ENCODE measurements at places on chromosomes 1 and 21.

DNA sequence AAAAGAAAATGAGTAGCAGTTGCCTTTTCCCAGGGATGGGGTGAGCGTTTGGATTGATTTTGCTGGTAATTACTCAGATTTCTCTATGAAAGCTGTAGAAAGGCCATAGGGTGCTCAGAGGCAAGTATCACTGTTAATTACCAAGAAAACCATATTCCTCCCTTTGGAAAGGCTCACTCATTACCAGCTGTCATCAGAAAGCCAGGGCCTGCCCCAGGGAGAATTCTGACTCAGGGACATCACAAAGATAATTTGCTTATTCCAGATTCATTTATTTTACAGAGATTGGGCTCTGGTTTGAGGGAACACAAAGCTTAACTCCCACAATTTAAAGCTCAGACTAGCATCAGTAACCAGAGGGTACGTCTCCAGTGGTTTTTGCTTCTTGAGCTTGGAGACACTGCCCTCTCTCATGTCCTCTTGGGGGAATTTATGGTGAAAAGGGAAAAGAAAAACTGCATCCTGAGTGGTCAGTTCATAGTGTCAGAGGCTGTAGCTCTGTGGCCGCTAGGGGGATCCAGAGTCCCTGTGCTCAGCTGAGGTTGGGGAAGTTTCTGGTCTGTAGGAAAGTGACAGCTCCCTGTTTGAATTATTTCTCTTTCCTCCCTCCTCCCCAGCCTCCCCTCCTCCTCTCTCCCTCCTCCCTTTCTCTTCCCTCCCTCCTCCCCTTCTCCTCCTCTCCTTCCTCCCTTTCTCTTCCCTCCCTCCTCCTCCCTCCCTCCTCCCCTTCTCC lies 204.3 kb downstream of the KCNJ6 start:
- peak; percentile 87 for DNase-seq

DNA sequence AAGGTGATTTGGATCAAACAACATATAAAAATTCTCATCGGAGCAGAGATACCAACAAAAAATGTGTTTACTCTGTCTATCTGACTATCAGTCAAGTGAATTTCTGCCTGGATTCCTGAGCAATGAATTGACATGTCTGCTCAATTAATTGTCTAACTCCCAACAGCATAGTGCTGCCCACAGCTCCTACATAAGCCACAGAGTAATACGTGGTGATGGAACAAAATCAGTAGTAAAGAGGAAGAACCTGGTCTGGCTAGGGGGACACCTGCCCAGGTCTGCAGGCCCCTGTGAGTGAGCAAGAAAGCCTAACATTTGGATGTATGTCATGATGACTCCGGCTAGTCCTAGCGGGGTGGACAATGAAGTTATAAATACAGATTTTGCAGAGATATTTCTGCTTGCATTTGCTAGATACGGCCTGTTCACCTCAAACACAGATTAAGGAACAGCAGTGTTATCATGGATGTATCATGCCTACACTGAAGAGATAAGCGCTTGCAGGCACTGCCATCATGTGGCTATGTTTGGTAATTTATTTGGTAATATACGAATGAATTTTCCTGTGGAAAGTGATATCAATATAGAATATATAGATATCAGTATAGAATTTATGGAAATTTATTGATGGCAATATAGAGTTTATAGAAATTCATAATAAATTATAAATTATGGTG lies 69.6 kb upstream of the LRRC8B start:
- DNase-seq: peak; percentile 60

GRCh38 chr1:222009105-222009730 lies 267.3 kb upstream of the DUSP10 start:
- DNase-seq: peak; percentile 61

DNA sequence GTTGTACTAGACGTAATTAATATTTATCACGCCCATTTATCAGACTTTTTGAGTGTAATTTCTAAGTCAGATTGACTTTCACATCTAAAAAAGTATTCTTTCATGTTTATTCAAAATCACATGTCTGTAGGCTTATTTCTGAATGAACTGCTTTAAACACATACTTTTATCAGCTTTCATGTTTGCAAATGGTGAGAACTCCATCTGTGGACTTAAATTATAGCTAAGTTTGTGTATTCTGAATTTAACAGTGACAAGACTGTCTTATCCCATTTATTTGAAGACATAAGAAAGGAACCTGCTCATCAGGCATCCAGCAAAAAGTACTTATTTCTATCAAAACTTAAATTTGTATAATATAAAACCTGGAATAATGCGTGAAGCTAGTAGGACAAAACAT lies 69.3 kb downstream of the DENND1B start:
- no peak for DNase-seq

- no peak for DNase-seq
Measured at GRCh38 chr1:200890027-200890426, 4.7 kb upstream of the INAVA start.

DNA sequence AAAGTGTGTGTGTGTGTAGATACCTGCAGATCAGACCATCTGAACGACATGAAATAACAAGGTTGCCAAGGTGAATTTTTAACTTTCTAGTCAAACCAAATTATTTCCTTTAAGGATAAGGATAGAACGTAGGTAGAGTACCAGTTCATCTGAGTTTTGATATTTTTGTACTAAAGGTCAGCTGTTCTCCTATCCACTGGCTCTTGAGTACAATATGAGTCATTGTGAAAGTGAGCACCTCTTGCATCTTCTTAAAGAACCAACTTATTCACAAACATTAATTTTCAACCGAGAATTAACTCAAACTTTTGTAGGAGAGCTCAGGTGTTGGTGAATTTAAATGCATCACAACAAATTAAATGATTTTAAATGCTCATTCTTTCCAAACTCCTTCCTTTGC lies 71.5 kb downstream of the IFI44 start:
- no peak for DNase-seq

- no peak for DNase-seq
Measured at GRCh38 chr1:8211251-8211882, 106.5 kb upstream of the SLC45A1 start.

DNA sequence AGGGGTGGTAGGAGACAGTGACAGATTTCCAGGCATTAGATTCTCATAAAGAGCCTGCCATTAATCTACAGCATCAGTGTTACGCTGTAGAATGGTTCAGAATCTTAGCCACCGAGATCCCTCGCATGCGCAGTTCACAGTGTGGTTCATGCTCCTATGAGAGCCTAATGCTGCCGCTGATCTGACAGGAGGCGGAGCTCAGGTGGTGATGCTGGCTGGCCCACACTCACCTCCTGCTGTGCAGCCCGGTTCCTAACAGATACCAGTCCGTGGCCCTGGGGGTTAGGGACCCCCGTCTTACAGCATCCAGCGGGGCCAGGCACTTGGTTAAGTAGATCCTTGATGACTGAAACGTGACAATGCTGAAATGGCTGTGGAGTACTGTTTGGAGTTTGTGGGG lies 163.6 kb upstream of the C1orf21 start:
- DNase-seq: peak; percentile 41

GRCh38 chr1:184036517-184036949 lies 995 bp downstream of the COLGALT2 start:
- peak; percentile 72 for DNase-seq

- DNase-seq: no peak
Measured at GRCh38 chr1:74427681-74428080, 84.7 kb downstream of the LRRC53 start.

- DNase-seq: no peak
Measured at GRCh38 chr21:39525129-39525528, 73.4 kb downstream of the SH3BGR start.

DNA sequence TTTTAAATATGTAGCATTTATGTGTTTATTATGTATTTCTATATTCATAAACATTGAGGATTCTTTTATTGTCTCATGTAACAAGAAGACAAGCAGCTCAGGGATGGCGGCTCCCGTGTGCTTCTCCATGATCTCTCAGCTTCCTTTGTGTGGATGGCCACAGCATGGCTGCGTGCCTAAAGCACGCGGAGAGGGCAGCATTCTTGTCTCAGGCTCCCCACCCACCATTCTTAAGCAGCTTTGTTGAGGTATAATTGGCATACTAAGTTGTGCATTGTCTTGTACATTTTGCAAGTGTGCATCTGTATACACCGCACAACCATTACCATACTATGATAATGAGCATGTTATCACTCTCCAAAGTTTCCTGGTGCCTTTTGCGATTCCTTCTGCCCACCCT lies 81.6 kb downstream of the CAMTA1 start:
- DNase-seq: no peak

GRCh38 chr1:203325026-203325417 lies 19.7 kb downstream of the BTG2 start:
- DNase-seq: peak; percentile 19

DNA sequence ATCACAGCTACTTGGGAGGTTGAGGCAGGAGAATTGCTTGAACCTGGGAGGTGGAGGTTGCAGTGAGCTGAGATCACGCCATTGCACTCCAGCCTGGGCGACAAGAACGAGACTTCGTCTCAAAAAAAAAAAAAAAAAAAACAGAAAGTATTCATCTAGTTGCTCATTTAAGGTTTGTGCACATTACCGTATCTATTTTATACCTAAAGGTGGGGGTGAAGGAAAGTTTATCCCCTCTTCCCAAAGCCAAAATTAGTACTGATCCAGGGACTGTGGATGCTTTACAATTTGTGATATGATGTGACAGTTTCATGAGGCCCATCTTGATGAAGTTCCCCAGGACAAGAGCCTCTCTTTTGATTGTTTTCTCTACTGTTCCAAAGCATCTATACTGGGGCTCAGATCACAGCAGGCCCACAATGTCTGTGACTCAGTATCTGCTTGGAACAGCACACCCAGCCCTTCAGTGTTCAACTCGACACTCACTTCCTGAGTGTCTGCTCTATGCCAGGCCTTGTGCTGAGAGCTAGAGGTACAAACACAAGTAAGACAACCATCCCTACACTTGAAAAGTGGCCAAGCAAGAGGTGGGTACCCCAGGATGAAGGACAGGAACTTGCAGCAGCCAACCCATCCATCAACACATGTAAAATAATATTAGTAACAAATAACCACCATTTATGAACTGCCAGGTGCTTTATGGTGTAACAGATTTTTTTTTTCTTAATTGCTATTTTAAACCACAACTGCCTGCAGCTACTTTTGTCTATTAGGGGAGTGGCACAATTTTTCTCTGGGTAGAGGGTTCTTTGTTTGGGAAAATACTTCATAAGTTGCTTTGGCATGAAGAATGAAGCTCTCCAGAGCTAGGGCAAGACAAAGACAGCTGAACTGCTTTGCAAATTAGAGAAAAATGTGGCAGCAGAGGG lies 29.0 kb upstream of the KHDRBS1 start:
- no peak for DNase-seq

GRCh38 chr1:62869217-62869754 lies 85.4 kb downstream of the ATG4C start:
- no peak for DNase-seq

- DNase-seq: no peak
Measured at GRCh38 chr1:226123591-226124471, 61.3 kb downstream of the H3-3A start.

- DNase-seq: no peak
Measured at GRCh38 chr1:33043267-33044092, 6.8 kb upstream of the AK2 start.

- DNase-seq: no peak
Measured at GRCh38 chr21:16124378-16125138, 394.8 kb downstream of the USP25 start.

DNA sequence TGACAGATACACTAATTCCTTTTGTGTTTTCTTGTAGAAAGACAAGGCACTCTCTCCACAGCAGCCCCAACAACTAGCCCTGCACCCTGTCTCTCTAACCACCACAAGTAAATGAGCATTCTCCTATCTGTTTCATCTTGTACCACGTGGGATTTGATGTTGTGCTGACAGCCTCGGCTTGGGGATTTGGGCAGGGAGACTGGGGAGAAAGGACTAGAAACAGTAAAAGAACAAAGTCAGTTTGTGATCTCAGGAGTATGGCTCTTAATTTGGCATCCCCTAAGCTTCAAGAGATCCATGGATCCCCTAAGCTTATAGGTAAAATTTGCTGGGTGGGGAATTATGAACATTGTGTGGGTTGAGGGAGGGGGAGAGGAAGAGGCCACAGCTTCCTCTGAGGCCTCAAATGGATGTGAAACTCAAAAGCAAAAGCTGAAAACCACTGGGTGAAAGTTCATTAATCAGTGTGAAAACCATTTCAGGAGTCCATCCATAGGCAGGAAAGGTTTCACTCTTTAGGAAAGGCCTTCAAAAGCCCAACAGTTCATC lies 3.1 kb downstream of the C1orf162 start:
- DNase-seq: no peak

GRCh38 chr1:155320661-155321617 lies at the start of gene RUSC1:
Gene RUSC1, plus strand, starts transcription at chr1:155320894. Its CDS starts 880 bp downstream, at chr1:155321774.
- peak; percentile 79 for DNase-seq

- no peak for DNase-seq
Measured at GRCh38 chr1:84708031-84708430, 17.8 kb upstream of the SSX2IP start.

- DNase-seq: peak; percentile 33
Measured at GRCh38 chr1:52727114-52727586, 897 bp downstream of the ZYG11B start.

DNA sequence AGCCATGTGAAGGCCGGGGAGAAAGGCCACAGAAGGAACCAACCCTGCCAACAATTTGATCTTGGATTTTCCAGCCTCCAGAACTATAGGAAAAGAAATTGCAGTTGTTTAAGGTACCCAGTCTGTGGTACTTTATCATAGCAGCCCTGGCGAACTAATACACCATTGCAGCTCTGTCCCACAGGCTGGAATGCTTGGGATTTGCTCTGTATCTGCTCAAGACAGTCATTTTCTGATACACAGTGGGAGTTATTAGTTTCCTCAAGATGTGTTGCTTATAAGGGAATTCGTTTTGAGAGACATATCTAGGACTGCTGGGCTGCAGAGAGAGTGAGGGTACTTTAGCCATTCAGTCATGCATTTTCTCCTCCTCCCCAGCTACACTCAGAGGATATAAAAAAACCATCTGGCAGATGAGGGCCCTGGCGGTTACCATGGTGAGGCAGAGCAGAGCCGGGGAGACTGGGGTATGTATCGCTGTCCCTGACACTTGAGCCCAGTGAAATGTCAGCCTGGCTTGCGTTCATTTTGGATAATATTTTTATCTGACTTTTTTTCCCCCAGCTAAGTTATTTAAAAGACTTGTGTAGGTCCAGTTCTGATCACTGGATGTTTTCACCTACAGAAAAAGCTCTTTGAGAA lies 104.6 kb downstream of the DIRAS3 start:
- DNase-seq: no peak

DNA sequence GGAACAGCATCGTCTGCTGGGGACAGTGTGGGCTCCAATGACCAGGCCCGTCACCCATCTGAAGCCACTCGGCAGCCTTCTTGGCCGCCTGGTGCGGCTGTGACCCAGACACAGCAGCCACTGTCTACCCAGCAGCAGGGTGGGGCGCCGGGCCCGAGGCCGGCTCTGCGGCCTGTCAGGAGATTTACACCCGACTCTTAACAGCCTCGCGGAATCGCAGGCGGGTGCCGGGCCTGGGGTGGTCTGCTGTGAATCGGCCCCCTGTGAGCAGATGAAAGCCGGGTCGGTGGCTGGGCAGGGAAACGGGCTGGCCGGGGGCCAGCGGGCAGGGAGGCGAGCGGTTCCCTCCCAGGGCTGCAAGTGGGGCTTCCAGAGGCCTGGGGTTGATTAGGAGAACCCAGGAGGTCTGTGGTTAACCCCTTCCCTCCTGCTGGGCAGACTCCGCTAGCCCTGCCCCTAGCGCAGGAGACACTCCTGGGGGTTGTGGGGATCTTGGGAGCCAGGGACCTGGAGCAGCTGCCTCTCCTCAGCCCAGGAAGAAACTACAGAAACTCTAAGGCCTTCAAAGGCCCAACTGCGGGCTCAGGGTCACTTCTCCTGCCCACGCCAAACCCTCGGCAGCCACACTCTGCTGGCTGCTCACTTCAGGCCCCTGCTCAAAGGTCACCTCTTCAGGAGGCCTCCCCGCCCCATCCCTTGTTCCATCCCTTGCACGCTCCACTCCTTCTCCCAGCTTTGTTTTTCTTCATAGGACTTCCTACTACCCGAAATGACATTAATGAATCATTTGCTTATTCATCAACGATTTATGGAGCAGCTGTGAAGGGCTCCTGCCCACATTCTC lies 15.6 kb downstream of the RUNX3 start:
- no peak for DNase-seq
